T-helper 1 cell (primary cell): ENCODE measurements at places on chromosomes 13 and 19.

- no peak for DNase-seq
These were observed 17.5 kb upstream of the NWD1 start for GRCh38 chr19:16702123-16702522.

GRCh38 chr13:113092776-113093579 is 12.6 kb upstream of the F7 start:
- DNase-seq = no peak

DNA sequence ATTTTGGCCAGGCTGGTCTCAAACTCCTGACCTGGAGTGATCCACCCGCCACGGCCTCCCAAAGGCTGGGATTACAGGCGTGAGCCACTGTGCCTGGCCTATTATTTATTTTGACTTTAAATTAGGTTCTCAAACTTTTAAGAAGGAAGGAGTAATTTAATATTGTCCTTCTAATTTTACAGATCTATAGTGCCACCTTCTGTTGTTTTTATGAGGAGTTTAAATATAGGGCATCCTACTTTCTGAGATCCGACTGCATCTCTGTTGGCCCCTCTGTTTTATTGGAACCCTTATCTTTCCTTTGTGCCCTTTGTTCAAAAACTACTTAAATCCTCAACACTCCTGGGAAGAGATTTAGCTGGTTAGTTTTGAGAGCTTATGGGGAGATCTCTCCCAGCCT is 25.4 kb upstream of the ZMYM5 start:
- no peak for DNase-seq

DNA sequence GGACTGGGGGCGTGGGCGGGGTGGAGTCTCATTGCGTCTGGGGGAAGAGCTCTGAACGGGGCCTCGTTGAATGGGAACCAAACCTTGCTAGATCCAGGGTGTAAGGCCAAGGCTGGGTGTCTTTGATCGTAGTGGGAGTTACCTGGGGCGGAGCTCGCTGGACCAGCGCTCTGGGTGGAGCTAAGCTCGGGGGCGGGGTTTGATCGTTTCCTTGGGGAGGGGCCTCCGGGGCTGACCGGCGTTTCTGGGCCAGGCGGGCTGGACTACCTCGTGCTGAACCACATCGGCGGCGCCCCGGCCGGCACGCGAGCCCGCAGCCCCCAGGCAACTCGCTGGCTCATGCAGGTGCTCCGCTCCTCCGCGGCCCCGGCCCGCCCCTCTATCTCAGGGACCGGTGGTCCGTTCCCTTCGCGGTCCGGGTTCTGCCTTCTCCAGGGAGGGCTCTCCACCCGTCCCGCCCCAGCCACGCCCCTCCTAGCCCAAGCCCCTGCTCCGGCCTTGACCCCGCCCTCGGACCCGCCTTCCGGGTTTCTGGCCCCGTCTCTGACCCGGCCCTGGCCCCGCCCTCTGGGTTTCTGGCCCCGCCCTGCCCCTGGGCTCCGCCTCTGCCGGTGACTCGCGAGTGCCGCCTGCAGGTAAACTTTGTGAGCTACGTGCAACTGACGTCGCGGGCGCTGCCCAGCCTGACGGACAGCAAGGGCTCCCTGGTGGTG is 3.3 kb upstream of the RPL36 start:
- peak; percentile 90 for DNase-seq

- DNase-seq = no peak
These were observed 161.1 kb downstream of the SLC7A1 start for GRCh38 chr13:29434217-29434945.

DNA sequence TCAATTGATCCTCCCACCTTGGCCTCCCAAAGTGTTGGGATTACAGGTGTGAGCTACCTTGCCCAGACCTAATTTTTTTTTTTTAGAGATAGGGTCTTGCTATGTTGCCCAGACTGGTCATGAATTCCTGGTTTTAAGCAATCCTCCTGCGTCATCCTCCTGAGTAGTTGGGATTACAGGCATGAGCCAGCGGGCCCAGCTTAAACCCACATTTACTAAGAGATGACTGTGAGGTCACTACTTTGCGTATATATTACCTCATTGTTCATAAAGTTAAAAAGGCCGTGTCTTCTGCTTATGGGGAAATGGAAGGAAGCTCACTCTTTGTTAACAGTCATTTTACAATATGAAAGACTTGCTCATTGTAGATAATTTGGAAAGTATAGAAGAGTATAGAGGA is 39.6 kb upstream of the C1QTNF9 start:
- DNase-seq = no peak

- no peak for DNase-seq
These were observed 152.5 kb upstream of the SOX1 start for GRCh38 chr13:111914241-111915103.

DNA sequence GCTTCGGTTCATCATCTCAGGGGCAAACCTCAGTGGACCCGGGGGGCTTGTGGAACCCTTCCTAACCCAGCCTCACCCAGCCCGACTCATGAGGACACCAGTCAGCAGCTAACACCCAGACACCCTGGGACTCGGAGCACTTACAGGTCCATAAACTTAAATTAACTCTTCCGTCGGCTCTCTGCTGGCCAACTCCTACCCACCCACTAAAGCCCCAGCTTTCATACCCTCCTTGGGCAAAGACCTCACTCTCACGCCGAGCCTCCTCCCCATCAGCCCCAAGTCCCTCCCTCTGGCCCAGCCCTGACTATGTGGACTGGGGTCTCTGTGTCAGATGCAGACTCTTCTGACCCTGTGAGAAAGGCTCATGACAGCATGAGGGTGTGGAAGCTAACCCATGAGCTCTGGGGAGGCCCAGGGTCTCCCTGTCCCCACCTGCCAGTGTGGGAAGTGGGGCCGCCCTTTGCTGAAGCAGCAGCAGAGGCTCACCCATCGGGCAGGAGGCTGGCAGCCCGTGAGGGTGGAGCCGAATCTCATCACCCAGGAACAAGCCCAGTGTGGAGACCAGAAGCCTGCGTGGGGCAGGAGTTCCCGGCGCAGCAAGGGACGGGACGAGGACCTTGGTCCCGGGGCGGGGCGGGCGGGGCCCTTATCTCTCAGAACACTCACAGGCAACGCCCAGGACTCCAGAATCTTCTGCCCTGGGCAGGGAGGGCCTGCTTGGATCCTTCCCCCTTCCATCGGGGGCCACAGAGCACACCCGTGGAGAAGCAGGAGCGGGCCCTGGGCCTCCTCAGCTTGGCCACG is 19.8 kb downstream of the TCF3 start:
- DNase-seq = no peak

GRCh38 chr19:52694921-52695320 is 39.9 kb downstream of the ZNF611 start:
- no peak for DNase-seq

GRCh38 chr19:23946569-23946968 is 31.9 kb downstream of the ZNF726 start:
- DNase-seq = no peak

DNA sequence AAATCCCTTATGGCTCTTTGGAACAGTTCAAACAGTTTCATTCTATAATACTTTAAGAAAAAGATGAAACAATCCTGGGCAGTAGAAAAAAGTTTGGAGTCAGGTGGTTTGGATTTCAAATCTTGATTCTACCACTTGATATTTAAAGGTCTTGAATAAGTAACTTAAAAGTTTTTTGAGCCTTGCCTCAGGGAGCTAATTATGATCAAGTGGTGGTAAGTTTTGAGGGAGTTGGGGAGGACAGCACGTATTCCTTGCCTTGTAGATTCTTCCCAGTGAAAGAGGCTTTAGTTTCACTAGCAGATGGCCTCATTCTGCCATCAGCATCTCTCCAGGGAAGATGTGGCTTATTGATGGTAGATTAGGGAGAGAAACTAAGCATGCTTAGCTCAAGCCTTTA is 168.4 kb upstream of the CSNK1A1L start:
- no peak for DNase-seq

- DNase-seq = no peak
These were observed 12.8 kb downstream of the F2RL3 start for GRCh38 chr19:16901491-16902175.

GRCh38 chr19:51800473-51801244 is 5.7 kb downstream of the FPR3 start:
- no peak for DNase-seq

DNA sequence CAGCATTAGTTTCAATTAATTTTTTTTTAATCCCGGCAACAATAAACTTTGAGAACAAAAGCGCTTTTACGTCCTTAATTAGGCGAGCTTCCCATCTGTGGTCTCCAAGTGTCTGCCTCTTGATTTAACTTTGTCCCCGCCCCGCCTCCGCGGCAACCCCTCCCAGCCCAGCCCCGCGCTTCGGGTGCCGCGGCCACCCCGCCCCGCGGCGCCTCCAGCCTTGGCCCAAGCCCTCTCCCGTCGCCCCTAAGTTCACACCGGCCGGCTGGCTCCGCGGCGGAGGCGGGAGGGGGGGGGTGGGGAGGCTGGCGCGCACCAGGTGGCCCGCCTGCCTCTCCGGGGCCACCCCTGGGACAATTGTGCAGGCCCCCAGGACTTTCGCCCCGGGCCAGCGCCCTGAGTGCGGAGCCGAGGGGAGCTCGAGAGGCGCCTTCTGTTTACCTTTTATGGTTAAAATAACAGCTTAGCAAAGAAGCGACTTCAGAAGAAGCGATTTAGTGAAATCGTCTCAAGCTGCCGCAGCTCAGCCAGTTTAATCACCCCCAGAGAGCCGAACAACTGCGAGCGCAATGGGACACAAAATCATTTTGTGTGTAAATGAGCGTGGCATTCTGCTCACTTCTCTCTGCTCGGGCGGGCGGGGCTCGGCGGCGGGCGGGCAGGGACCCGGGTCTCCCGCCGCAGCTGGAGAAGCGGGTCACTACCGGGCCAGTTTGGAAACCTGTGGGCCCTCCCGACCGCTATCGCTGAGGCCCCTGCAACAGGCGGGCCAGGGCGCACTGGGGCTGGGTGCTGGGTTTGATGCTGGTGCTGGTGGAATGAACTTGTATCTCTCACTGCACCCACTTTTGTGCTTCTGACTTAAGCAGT is 1.4 kb downstream of the KCTD15 start:
- no peak for DNase-seq

DNA sequence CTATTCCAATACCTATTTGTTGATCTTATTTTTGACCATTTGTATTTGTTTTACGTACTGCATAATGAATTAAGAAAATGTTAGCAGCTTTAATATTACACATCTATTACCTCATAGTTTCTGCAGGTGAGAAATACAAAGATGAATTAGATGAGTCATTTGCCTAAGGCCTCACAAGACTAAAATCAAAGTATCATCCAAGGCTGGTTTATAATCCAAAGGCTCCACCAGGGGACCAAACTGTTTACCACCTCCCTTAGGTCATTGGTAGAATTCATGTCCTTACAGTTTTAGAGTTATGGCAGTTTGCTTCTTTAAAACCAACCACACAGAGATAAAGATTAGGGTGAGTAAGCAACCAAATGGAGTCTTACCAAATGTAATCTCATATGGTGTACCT is 848.1 kb downstream of the SLITRK6 start:
- no peak for DNase-seq
